ENCODE measurements at places on chromosomes 16 and 17. TPM values are rescaled to one million over a fixed set of nuclear protein-coding genes. Genes with fewer than 3 reads are reported as not detected.

Gene RCVRN
- not detected for total RNA-seq

Gene C16orf89
- 1.3 TPM for total RNA-seq

Gene C1QL1
- total RNA-seq = not detected

Gene NR1D1
- total RNA-seq = 88.7 TPM

Gene CD300C
- 0.43 TPM for total RNA-seq

Gene AIPL1
- total RNA-seq = not detected

DNA sequence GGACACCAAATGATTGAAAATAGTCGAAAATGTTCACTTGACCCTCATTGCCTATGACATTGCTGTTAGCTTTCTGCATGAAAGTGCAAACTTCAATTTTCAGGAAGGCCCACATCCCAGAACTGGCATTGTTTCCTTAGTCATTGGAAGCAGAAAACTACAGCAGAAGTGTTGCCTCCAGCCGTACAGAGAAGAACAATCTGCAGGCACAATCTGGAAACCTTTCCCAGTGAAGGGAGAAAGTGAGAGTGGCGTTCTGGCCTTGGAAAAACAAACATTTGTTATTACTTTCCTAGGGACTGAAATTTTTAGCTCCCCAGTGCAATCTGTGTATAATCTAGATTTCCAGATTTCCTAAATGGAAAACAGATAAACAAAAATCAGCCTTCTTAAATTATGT, 529.5 kb upstream of the RBFOX1 start:
- DNase-seq = no peak

DNA sequence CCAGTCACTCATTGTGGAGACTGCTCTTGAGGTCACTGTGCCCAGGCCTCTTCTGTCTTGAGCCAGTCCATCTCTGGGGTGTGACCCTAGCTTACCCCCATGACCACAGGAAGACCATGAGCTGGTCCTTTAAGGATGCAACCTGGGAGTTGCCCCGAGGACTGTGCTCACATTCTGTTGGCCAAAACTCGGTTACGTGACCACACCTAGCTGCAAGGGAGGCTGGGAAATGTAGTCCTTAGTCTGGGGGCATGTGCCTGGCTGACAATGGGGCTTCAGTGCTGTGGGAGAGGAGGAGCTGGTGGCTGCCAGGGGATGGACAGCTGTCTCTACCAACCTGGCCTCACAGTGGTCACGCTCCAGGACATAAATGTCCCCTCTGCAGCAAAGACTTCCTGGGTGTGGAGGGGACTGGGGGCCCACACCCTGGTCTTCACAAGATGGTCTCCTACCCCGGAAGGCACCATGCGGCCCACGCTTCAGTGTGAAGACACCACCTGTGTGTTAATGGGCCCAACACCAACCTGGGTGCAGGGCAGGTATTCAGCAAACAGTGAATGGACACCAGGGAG, 55.4 kb downstream of the JPH3 start:
- DNase-seq = no peak

DNA sequence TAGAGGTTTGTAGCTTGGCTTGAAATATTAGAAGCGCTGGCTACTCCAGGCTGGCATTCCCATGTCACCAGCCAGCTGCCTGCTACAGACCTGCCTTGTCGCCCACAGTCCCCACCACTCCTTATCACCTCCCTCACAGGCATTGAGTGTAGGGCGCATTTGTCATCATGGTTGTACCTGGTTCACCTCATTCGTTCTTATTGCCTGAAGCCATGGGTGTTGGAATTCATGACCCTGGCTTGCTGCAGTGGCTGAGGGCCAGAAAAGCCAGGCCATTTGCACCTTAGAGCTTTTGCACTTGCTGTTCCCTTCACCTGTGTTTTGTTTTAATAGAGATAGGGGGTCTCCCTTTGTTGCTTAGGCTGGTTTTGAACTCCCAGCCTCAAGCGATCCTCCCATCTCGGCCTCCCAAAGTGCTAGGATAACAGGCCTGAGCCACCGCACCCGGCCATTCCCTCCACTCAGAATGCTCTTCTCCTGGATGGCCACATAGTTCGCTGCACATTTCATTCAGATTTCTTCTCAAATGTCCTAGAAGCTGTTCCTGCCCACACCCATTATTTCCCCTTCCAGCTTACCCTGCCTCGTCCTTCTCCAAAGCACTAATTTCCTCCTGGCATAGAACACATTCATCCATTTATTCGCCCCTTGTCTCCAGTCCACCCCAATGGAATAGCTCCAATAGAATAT, 97.6 kb downstream of the C16orf78 start:
- DNase-seq = no peak

- no peak for DNase-seq
Observed at GRCh38 chr17:17062356-17062755, 20.1 kb downstream of the MPRIP start.

GRCh38 chr17:4007346-4008081, 43.3 kb upstream of the ATP2A3 start:
- no peak for DNase-seq

DNA sequence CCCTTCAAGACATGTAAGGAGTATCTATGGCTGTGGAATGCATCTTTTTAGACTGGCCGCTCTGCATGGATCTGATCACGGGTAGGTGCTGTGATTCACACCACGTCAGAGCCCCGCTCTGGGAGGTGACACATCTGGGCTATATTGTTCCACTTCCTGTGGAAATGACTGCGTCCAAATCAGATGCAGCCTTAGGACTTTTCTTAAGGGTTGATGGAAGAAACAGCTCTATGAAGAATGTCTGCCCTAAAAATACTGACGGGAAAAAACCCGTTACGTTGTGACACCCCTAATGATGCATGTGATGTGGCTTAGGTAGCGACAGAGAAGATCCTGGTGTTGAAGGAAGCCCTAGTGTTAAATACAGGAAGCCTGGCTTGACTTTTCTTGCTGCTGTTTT, 12.2 kb downstream of the BANP start:
- DNase-seq = no peak

GRCh38 chr17:45087504-45087975, 26.4 kb downstream of the NMT1 start:
- DNase-seq = peak; percentile 57

DNA sequence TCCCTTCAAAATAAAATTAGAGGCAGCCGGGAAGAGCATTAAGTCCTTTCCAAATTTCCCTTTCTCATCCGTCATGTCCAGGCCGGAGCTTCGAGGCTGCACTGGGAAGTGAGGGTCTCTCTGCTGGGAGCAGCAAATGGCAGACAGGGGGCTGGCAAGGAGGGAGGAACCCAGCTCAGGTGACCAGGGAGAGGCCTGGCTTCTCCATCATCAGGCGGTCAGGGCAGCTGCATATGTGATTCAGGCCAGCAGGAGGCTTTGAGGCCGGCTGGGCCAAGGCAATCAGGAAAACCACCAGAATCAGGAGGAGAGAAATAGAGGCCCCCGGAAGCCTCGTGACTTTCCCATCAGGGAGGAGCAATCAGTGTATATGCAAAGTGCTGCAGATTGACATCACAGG, 85.0 kb upstream of the RPL38 start:
- no peak for DNase-seq

Measured in psoas muscle (tissue), 8 donors.